ENCODE measurements at places on chromosomes 3 and 15.
A peak's percentile ranks its signal among the peaks of the same experiment; 100 is the strongest.

GRCh38 chr15:72961346-72961745 lies 90.9 kb upstream of the NEO1 start:
- peak; percentile 45 for DNase-seq

GRCh38 chr15:57385923-57386390 lies 9.7 kb downstream of the CGNL1 start:
- no peak for DNase-seq

- no peak for DNase-seq
Observed at GRCh38 chr3:148600440-148600839, 97.3 kb upstream of the AGTR1 start.

- no peak for DNase-seq
Observed at GRCh38 chr15:52682781-52683180, 3.6 kb upstream of the ATOSA start.

- no peak for DNase-seq
Observed at GRCh38 chr3:83438188-83438587, 1520.6 kb upstream of the CADM2 start.

DNA sequence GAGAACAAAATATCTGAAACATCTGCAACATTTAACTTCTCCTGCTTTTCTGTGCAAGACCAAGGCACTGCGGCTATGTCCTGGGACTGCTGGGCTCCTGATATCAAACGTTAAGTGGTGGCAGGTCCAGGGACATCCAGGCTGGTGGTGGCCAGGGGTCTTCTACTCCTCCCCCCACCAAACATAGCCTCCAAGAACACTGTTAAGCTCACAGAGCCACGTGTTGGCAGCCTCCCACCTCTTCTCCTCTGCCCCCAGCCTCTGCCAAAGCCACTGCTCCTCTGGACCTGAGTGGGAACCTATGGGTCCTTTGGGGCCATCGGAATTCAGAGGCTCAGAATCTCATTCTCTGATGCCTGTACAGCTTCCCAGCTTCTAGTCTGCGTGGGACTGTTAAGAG lies 325.7 kb downstream of the ARRDC4 start:
- DNase-seq, result no peak

- no peak for DNase-seq
Observed at GRCh38 chr15:30984118-30984517, 7.3 kb downstream of the MTMR10 start.

- DNase-seq, result no peak
Observed at GRCh38 chr3:107981471-107982111, 109.2 kb downstream of the CD47 start.

DNA sequence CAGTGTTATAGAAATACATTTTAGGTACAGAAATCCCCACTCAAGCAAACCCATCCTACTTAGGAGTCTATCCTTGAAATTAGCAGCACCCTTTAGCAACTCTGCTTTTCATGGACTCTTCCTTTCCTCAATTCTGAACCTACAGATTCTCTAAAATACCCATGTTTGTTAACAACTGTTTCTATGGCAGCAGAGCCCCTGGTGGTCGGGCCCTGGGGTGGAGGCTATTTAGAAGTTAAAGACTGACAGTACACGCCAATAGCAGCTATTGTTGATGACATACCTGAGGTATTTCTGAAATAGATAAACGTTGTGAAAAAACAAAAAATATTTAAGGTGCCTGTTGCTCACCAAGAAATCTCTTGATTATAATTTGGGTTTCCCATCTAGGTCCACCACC lies 23.4 kb upstream of the NRG4 start:
- no peak for DNase-seq

GRCh38 chr3:9750556-9751411 lies 1.0 kb downstream of the OGG1 start:
- no peak for DNase-seq

GRCh38 chr15:63514531-63514943 lies 10.1 kb downstream of the USP3 start:
- DNase-seq, result no peak

- DNase-seq, result no peak
Observed at GRCh38 chr3:11929531-11929930, 74.7 kb upstream of the SYN2 start.

All from NCI-H1092 treated with DMSO at 0.1 percent for 48 hours (cell line).